ENCODE measurements at places on chromosomes 12 and 14.

DNA sequence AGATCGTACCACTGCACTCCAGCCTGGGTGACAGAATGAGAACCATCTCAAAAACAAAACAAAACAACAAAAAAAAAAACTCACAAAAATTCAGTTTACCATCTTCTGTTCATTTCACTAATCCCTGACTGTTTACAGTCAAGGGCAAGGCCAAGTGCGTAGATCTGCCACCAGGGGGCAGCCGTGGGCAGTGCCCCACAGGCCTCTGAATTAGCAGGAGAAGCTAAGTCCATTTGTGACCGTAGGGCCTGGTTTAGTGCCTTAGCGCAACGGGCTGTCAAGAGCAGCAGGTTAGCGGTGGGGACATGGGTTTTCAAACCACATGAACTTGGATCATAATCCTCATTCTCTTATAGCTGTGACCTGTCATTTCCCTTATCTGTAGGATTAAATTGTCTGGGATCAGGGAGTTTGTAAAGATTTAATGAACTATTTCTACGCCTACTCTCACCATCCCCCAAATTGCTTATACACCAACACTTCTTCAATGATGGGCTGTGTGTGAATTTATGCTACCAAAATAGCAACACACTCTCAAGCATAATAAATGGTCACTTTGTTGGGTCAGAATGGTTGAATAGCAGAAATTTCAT, 49.0 kb downstream of the KCTD10 start:
- peak; percentile 89 for DNase-seq

DNA sequence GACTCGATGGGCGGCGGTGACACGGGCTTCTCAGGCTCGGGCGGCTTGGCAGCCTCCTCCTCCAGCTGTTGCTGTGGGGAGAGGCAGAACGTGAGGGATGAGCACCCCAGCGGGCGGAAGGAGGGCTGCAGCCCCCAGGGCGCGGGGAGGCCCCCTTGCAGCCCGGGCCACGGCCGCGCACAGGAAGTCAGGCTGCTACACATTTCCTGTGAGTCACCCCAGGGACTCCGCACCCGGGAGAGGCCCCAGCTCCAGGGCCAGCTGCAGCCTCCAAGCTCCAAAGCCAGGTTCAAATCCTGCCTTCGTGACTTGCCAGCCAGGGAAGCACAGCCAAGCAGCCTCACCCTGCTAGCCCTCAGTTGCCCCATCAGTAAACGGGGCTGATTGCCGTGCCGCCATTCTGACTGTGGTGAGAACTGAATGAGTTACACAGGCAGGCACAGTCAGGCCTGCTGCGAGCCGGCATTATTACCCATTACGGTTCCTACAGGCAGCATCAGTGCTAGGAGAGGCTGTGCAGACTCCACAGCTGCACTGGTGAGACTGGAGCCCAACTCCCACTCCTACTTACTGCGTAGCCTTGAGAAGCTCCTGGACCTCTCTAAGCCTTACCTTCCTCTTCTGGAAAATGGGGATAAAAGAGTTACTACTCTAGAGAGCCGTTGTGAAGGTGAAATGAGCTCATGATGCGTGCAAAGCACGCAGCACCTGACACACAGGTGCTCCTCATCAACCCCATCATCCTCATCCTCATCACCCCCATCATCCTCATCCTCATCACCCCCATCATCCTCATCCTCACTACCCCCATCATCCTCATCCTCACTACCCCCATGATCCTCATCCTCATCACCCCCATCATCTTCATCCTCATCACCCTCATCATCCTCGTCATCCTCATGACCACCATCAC, 100.9 kb downstream of the NCOR2 start:
- peak; percentile 72 for DNase-seq

DNA sequence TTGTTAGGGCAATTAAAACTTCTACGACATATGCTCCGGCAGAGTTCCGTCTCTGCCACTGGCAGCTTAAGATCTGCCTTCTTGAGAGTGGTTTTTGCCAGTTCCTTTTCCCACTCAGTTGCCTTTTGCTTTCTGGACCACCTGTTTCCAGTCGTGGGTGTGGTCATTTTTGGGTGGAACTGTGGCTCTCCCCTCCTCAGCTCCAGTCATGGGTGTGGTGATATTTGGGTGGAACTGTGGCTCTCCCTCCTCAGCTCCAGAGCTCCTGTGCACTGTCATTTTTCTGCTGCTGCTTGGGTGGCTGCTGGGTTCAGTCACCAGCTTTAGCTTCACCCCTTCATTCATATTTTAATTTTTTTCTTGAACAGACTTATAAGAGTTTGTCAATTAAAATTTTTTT, 25.3 kb downstream of the WDR20 start:
- peak; percentile 72 for DNase-seq

DNA sequence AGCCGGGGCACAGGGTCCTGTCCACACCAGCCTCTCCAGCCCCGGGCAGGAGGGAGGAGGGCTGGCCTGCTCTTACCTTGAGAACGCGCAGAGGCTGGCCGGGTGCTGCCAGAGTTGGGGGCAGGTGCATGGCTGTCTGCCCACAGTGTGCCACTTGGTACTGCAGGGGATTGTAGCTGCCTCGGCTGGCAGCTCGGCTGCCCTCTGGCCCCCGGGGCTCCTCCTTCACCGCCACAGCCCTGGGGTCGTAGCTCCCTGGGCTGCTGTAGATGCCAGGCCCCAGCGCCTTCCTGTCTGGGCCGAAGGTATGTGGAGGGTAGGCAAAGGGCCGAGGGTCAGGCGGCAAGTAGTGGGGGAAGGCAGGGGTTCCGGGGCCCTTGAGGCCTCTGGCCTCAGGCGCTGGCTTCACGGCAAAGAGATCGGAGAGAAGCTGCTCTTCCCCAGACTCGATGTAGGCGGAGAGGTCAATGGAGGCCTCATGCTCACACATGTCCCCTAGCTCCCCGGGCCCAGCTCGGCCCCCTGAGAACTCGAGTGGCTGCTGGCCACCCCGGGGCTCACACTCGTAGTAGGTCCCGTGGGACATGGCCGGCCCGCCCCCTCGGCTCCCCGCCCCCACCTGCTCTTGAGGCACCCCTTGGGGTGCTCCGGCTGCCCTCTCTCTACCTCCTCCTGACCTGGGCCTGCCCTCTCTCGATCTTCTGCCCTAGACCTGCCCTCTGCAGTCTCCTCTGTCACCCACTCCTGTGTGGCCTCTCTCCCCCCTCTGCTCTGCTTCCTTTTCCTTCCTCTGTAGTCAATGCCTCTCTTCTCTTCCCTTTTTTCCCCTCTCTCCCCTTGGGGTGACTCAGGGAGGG, at the start of gene CEBPE:
Gene CEBPE (minus strand): TSS at position 750 of the 857 bp plus-strand sequence. CDS start 164 bp downstream, at position 586.
- DNase-seq, result no peak

DNA sequence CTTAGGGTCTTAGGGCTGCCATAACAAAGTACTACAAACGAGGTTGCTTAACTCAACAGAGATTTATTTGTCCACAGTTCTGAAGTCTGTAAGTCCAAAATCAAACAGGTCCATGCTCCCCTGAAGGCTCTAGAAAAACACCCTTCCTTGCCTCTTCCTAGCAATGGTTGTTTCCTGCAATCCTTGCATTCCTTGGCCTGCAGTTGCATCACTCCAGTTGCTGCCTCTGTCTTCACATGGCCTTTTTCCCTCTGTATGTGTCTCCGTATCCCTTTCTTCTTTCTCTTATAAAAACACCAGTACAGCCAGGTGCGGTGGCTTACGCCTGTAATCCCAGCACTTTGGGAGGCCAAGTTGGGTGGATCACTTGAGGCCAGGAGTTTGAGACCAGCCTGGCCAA, 17.4 kb downstream of the KCNMB4 start:
- no peak for DNase-seq

- DNase-seq, result peak; percentile 60
Observed at GRCh38 chr12:51393676-51394545, 2.7 kb upstream of the GALNT6 start.

DNA sequence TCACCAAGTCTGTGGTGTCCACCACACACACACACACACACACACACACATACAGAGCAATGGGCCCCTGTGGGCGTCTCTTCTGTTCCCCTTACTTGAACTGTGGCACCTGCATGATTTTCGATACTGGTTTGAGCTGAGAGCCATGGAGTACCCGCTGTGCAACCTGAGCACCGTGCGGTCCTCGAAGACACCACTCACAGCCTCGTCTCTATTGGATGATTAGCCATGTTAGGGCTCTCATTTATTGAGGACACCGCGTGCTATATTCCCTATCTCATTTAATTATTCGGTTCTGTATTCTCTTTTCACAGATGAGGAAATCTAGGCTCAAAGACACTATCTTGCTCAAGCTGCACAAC, 623 bp upstream of the C14orf132 start:
- peak; percentile 7 for DNase-seq

- no peak for DNase-seq
Observed at GRCh38 chr14:104863923-104864266, 1.2 kb upstream of the CEP170B start.

DNA sequence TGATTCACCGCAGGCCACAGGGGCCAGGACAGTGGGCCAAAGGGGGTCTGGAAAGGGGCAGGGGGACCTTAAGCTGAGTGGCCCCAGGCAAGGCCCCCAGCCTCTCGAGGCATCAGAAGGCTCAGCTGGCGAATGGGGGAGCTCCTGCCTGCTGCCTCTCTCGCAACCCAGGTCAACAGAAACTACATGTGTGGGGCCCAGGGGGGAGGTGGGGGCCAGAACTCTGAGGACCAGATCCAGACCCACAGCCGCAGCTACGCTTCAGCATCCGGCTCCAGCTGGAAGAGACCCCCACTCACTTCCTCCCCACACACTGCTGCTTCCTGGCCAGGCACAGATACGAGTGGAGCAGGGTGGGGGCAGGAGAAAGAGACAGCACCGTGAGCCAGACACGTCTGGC, 46.5 kb downstream of the NCOR2 start:
- DNase-seq, result no peak

DNA sequence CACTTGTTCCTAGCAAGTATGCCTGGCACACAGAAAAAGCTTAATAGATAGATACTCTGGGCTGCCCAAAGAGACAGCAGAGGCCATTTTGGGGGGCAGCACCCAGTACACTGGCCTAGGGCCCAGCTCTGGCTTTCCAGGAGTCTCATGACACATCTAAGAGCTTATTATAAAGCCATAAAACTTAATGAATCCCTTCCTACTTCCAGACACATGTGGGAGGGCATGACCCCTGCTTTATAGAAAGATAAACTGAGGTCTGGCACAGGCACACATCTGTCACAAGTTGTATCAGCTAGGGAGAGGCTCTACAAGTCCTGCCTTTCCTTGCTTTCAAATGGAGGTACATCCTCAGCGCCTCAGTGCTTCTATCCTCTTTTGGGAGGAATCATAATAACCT, 27.1 kb downstream of the FMNL3 start:
- no peak for DNase-seq

DNA sequence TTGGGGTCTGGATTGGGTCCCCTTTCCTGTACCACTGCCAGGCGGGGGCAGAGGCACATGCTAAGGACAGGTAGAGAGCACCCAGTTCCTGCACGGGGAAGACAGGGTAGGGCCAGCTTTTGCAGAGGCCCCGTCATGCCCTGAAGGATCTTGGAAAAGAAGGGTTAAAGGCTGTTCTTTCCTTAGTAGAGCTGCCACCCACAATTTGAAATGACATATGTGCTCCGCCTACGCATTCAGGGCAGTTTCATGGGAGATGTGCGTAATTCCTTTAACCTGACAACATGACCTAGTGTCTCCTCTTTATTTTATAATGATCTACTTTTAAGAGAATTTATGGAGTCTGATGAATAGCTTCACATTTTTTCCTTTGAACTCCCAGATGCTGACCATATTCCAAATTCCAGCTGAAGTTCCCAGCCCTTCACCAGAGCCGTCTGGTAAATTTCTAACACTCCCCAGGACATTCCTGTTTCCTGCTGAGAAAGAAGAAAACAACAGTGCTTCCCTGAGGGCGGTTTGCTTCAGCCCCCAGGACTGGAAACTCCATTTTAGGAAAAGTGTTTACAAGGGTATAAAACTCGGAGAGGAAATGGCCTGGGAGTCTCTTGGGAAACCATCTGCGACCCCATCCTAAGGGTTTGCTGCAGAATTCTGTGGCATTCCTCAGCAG, 58.9 kb upstream of the PLEKHG3 start:
- no peak for DNase-seq

DNA sequence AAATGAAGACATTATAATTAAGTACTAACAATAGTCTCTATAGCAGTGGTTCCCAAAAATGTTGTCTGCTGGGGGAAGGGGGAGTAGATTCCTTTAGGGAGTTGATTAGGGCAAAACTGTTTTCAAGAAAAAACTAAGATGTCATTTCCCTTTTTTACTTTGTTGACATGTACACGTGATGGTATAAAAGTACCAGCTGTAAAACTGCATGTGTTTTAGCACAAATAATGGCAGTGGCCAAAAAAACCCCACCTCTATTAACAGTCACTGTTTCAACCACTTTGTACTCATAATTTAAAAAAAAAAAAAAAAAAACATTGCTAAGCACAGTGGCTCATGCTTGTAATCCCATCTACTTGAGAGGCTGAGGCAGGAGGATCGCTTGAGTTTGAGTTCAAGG, 61.7 kb downstream of the PPP1R12A start:
- no peak for DNase-seq

GRCh38 chr14:81192594-81192993, 28.2 kb downstream of the GTF2A1 start:
- DNase-seq, result no peak

GRCh38 chr14:101137234-101137633, 233.7 kb upstream of the RTL1 start:
- DNase-seq, result peak; percentile 20

- DNase-seq, result no peak
Observed at GRCh38 chr12:109864916-109865315, 15.4 kb downstream of the GLTP start.

DNA sequence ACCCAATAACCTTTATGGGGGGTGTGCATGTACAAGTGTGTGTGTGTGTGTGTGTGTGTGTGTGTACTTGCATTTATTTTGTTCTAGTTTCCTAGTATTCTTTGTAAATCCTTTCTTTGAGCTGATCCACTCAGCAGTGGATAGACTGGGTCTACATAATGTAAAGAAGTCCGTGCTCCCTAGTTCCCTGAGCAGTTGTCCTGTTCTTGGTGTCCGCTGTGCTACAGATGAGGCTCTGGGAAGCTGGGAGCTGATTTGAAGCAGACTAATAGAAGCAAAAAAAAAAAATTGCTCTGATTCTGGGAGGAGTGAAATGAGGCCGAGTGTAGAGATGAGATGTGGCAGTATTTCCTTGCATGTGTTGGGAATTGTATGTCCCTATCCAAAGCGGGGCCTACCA, 150.4 kb upstream of the WSCD2 start:
- DNase-seq, result no peak

DNA sequence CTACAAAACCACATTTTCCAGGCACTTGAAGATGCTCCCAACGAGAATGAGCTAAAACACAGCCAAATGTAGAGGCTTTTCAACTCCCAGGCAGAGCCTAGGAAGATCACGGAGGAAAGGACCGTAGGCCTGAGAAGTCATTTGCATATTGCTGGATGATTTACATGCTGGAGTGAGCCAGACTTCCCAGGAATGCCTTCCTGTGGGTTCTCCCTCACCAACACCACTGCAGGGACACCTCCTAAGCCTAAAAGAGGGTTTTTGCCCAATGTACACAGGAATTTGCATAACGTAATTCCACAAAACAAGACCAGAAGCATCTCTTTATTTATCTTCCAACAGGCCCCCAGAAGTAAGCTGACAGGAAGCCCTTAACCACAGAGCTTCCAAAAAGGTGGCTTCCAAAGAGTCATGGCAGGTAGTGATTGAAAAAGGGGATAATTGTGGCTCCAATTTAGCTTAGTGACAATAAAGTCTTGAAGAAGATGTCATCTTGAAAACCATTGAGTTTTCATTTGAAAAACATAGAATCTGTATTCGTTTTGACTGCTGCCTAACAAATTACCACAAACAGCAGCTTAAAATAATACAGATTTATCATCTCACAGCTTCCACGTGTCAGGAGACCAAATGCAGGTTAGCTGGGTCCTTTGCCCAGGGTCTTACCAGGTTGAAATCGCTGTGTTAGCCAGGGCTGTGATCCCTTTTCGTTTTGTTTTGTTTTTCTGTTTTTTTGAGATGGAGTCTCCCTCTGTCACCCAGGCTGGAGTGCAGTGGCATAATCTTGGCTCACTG, 116.2 kb downstream of the EGLN3 start:
- no peak for DNase-seq
